ENCODE measurements at places on chromosomes 1 and 21.

- no peak for DNase-seq
These were observed 184.4 kb downstream of the USH2A start for GRCh38 chr1:216238844-216239243.

GRCh38 chr1:37570528-37571334 lies 14.0 kb downstream of the DNALI1 start:
- no peak for DNase-seq

- DNase-seq, result no peak
These were observed 470.3 kb downstream of the OMA1 start for GRCh38 chr1:58076258-58076657.

- no peak for DNase-seq
These were observed 37.3 kb downstream of the PABPC4 start for GRCh38 chr1:39539252-39539790.

DNA sequence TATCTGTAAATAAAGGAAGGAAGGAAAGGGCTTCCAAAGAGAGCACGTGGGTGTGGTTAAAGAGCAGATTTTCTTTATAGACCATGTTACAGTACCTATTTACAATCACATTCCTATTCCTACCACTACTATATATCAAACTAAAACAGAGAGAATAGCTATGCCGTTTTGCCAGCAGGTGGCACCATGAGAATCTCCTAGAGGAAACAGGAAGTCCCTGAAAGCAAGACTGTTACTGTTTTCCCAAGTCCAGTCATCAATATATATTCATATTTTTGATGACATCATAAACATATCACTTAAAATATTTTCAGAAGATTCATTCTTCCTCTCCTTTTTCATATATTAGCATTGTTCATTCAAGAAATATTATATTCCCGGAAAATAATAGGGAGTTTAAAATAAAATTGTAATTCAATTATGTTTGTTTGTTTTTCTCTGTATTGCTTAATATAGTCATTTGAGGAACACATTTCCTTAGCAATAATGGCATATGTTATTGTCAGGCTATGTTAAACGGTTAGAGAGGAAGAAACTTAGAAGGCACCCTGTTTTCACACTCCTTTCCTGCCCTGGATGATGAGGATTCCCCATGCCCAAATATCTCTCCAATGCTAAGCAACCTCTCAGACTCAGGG lies 6.6 kb downstream of the CCDC190 start:
- DNase-seq, result peak; percentile 38

GRCh38 chr1:220943319-220943996 lies 64.2 kb downstream of the HLX start:
- DNase-seq, result no peak

DNA sequence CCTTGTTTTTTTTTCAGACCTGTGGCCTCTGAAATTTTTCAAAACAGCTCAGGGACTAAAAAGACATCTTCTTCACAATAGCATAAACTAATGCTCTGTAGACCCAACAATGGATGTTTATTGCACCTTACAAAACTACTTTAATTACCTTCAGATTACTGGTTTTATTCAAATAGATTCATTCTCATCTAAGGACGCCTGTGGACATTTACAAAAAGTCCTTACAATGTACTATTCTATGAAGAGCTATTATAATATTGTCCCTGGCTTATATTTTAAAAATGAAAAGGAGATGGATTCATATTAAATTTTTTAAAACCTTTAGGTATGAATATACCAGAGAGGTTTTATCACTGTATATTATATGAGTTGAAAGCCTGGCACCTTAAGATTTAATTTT lies 238.4 kb upstream of the NR5A2 start:
- DNase-seq, result no peak

DNA sequence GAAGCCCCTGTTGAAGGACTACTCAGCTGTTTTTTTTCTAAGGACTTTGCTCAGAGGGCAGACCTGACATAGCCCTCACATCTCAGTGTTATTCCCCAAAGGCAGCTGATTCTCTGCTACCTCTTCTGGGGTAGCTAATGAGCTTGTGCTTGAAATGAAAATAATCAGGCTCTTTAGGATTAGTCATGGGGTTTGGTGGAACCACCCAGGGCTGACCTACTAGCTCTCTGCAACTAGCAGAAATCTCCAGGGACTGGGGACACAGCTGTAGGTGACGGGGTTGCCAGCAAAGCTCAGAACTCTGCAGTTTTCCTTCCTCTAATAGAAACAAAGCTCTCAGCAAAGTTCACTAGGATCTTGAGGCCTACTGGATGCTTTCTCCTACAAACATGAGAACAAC lies 106.4 kb upstream of the BCL9 start:
- DNase-seq, result no peak

GRCh38 chr1:12518931-12519692 lies 98.9 kb downstream of the DHRS3 start:
- DNase-seq, result peak; percentile 27

DNA sequence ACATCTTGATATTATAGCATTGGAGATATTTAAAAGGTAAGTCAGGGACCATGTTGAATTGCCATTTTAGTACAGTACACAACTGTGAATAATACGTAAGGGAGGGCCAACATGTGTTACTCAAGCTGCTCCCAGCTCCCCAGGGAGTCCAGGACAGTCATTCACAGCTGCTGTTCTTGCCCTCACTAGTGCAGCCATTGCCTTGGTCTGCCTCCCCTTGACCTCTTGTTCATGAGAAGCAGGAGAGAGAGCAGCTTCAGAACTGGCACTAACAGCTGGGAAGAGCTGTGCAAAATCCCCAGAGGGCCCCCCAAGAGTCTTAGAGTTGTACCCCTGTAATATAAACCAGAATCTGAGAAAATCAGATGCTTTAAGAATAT lies 16.4 kb downstream of the TCEANC2 start:
- DNase-seq, result no peak

GRCh38 chr1:221435504-221435904 lies 306.4 kb downstream of the DUSP10 start:
- DNase-seq, result no peak

- no peak for DNase-seq
These were observed 3.1 kb downstream of the NUCKS1 start for GRCh38 chr1:205746757-205747412.

Measured in stimulated activated CD4-positive, alpha-beta T cell treated with anti-CD3 and anti-CD28 coated beads, Interleukin-4, amount 100 ng/mL, for 1 hour (primary cell).